ENCODE measurements at places on chromosomes 1 and 21. TPM values are rescaled to one million over a fixed set of nuclear protein-coding genes. Genes with fewer than 3 reads are reported as not detected.
A peak's percentile ranks its signal among the peaks of the same experiment; 100 is the strongest.

DNA sequence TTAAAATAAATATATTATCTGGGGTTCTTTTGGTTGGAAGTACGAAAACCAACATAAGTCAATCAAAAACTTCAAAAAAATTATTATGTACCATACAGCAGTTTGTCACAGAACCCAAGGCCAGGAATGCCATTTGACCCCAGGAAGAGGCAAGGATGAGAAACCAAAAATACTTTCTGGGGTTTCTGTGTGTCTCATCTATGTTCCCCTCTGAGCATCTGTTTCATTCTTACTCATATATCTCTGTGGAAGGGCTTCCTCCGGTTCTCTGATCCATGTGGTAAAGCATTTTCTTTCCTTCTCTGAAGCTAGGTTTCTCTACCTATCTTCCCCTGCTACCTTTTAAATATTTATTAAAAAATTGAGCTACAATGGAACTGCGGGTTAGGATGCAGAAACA lies 9.8 kb upstream of the FCRL1 start:
- no peak for DNase-seq

- DNase-seq, result no peak
These were observed 2.5 kb upstream of the DHRS3 start for GRCh38 chr1:12620488-12620865.

TMEM125 gene
- total RNA-seq, result not detected

S100A1 gene
- not detected for total RNA-seq

MIGA1 gene
- total RNA-seq, result 16.8 TPM

LCE1E gene
- total RNA-seq, result not detected

DNA sequence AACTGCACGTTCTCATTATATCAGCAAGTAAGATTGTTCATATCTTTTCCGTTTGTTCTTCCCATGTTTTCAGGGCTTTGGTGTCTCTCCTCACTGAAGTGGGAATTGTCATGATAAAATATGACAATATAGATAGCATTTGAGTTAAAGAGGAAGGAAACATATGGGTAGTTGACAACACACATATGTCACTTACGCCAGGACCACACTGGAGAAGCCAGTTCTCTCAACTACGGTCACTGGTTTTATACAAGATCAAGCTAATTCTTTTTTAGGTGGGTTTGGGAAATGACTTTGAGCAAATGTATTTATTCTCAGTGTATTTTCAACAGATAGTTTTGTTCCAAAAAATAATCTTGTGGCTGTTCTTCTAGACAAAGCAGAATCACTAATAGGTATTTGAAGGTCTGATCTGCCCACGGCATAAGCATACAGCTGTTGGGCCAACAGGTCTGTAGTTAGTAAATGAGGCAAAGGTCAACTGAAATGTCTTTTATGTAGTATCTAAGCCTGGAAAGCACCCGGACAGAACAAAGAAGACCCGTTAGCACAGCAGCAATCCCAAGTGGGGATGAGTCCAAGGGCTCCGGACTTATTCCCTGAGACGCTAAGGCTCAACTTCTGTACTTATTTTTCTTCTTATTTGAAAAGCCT lies 433.6 kb upstream of the ZP4 start:
- no peak for DNase-seq

DNA sequence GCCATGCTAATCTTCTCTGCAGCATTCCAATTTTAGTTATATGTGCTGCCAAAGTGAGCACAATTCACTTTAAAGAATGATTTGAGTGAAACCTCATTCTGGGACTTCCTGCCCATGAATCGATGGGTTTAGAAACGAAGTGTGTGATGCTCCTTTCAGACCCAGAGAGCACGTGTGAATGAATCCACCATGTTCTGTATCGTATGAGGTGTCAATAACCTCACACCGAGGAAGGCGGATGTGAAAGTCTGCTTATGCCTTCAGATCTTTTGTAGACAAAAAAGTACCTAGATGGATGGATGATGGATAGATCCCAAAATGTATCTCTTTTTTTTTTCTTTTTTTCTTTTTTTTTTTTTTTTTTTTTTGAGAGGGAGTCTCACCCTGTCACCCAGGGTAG lies 13.8 kb downstream of the UBASH3A start:
- DNase-seq, result no peak

GRCh38 chr1:69527273-69527672 lies 40.4 kb upstream of the LRRC7 start:
- no peak for DNase-seq

GRCh38 chr1:117613969-117614729 lies 8.3 kb downstream of the TENT5C start:
- DNase-seq, result peak; percentile 18

DNA sequence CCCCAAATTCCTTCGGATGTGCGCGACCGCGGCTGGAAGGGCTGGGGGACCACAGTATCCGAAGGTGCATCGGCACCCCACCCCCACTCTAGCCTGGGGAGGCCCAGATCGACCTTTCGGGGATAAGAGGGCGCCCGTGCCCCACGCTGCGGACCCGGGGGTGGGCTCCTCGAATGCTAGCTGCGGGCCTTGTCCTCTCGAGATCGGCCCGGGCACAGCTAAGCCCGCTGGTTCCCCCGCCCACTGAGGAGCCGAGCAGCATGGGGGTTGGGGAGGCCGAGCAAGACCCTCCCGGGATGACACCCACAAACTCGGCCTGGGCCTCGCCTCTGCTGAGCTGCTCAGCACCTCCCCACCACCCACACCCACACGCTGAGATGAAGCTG lies 653 bp upstream of the IFFO2 start:
- no peak for DNase-seq

- DNase-seq, result no peak
These were observed 65.0 kb upstream of the DISP3 start for GRCh38 chr1:11413986-11414391.

ARV1 gene
- 19.0 TPM for total RNA-seq

DNA sequence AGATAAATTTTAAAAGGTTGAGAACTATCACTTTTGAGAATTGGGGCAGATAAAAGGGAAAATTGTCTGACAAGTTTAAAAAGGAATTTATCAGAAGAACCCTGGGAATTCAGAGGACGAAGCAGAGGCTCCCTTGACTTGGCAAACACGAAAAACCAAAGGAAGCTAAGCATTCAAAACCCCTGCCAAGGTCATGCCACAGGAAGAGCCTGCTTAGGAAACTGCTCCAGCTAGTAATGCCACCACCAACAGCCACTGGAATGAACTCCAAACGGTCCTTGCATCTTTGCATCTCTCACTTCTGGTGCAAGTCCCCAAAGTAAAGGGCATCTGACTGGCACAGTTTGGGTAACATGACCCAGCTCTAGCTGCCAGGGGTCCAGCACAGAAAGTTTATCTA lies 7.2 kb downstream of the GPBP1L1 start:
- DNase-seq, result no peak

DNA sequence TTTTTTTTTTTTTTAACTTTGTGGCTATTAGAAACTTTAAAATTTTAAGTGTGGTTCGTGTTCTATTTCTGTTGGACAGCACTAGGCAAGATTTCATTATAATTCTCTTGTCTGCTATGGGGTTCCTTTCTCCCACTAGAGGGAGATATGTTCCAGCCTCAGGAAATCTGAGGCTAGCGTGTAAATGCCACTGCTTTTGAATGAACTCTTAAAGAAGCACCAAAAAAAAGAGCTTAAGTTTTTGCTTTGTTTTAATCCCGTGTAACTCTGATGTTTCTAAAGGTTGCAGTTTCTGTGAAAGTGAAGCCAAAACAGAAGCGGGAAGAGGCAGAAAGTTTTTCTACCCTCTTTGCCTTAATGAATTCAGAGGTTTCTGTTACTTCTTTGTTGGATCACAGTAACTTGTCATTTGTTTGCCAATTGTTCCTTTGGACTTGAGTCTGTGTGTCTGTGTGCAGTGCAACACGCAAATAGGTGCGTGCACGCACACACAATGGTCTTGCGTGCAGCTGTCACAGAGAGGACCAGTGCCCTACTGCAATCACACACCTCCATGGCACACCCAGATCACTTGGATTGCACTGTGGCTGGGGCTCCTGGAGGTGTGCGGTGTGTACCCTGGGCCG lies 32.3 kb downstream of the HHAT start:
- peak; percentile 65 for DNase-seq

SLFNL1 gene
- under 0.01 TPM for total RNA-seq

GBP6 gene
- total RNA-seq, result not detected

DNA sequence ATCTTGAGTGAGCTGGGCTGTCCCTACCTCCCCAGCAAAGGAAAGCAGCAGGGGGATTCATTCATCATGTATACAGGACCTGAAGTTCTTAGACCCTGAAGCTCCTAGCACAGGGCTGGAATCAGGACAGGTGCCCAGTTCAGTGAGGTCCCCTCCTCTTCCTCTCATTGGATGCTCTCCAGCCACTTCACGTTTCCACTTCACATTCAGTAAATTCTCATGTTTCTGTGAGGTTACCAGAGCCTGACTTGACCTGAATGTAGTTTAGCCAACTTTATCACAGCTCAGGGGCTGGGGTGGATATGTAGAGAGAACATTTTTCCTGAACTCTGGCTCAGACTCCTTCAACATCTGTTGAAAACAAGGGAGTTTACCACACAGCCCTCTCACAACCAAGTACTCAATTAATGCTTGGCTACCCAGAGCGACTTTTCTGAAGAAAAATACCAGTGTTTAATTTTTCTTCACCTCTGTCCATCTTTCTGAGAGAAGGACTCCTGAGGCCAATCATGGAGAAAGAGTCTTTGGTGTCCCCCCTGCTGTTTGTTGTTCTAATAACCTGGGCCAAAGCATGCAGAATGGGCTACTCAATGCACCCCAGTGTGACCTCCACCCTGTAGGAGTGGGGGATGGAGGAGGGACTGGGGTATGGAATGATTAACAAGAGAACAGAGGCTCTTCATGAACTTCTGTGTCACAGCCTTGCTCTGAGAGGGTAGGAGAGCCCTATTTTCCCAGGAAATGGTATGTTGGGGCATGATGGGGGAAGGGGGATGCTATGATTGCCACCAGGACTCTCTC lies 108.3 kb upstream of the FGGY start:
- DNase-seq, result no peak

- peak; percentile 55 for DNase-seq
These were observed 20.0 kb downstream of the ADAMTS5 start for GRCh38 chr21:26946744-26947446.

LRRC53 gene
- total RNA-seq, result not detected

GRCh38 chr1:247494767-247495166 lies 36.9 kb upstream of the OR2B11 start:
- DNase-seq, result peak; percentile 3

LYPD8 gene
- total RNA-seq, result under 0.01 TPM

PLA2G2D gene
- not detected for total RNA-seq

HOOK1 gene
- total RNA-seq, result not detected

- no peak for DNase-seq
These were observed at the start of the genes PLA2G2C and UBXN10 for GRCh38 chr1:20185834-20186782. TSS of gene PLA2G2C (minus strand) at chr1:20186518. CDS start at chr1:20177363, 9,155 bp downstream. TSS of gene UBXN10 (plus strand) at chr1:20186096. CDS start at chr1:20190562, 4,466 bp downstream.

GRCh38 chr1:115302390-115302961 lies 35.6 kb downstream of the NGF start:
- DNase-seq, result peak; percentile 75

FYB2 gene
- total RNA-seq, result not detected

- no peak for DNase-seq
These were observed 15.6 kb upstream of the DDAH1 start for GRCh38 chr1:85480566-85480965.

NUP210L gene
- total RNA-seq, result not detected

DNA sequence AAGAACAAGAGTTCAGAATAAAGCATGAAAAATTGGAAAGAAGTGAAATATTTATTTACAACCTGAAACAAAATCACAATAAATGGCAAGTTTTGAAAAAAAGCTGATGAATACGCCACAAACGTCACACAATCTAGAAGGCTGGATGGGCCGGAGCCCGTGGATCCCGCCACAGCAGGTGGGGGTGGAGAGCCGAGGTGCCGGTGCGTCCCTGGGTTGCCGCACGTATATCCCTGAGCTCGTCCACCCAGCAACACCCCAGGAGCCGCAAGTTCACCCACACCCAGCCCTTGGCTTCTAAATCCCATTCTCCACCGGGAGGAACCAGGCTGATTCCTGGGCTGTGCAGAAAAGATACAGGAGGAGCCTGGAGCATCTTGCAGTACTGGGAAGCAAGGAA lies 25.6 kb upstream of the TTLL10 start:
- DNase-seq, result no peak

DNA sequence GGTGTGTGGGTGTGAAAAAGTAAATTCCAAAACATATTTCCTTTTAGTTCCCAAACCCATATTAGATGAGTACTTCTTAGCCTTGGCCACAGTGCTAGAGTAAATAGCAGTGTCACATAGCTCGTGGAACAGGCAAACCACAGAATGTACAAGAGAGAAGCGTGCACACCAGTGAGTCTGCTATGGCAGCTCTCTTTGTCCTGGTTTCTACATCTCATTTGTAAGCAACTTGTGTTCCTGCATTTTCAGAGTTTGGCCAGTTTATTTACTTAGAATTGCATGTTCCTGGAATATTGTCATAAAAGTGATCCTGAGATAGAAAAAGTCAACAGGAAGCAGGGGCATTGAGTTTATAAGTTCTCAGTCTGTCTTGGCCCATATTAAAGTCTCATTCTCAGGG lies 142.1 kb downstream of the DHRS3 start:
- DNase-seq, result peak; percentile 40

DNA sequence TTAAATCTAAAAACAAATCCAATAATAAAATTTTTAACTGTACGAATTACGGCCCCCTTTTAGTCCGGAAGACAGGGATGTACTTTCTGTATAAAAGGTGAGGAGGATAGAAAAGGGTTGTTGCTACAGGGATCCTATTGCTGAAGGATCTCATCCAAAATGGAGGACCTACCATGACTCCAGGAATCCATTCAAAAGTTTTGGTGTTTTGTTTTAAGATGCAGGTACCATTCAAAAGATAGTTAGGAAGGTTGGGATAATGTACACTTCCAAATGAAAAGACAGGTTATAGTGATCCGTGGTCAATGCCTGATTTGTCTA lies 1.3 kb upstream of the ENAH start:
- no peak for DNase-seq

GRCh38 chr1:185280589-185280988 lies 36.5 kb downstream of the IVNS1ABP start:
- DNase-seq, result no peak

DNA sequence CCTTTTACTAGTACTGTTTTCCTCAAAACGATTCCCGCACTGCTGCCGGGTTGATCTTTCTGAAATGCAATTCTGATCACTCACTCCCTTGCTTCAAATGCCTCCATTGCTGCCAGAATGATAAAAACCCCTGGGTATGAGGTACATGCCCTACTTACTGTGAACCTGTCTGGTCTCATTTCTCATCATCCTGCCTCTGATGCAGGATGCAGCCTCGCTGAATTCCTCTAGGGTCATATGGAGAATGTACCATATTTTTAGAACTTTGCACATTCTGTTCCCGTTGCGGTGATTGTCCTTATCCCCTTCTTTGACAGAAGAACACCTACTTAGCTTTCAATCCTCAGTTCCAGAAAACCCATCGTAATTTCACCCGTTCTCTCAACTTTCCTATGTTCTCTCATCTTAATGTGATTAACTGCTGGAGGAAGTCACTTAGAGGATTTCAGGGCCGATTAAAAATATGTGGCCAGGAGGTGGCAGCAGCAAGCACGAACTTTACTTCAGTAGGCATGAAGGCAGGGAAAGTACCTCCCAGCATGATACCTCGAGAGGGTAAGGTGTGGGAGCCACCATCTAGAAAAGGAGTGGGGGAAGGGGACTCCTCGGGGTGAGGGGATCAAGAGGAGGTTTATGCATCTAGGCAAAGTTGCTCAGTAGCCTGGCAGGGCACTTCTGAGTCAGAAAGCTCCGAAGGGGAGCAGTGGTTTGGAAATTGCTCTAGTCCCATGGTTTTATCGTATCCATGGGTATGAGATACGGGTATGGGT lies 361.5 kb upstream of the ZP4 start:
- DNase-seq, result peak; percentile 33

GRCh38 chr1:192604979-192605620 lies 29.5 kb downstream of the RGS1 start:
- peak; percentile 27 for DNase-seq
